ENCODE measurements at places on chromosomes 4 and X.

DNA sequence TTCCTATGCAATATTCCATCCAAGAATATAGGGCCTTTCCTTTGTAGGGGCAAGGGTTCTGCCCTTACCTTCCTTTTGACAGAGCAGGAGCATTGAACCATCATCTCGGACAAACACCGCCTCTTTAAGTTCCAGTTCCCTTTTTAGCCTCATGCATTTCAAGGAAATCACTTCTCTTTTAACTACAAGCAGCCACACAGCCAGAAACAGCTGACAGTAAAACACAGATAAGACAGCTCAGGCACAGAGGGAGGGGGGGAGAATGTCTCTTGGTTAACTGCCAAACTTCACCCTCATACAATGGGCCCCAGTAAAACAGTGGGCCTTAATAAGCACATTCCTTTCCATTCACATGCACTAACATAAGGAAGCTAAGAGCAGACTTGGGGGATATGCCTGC is 648.3 kb downstream of the GABRG1 start:
- DNase-seq = no peak

DNA sequence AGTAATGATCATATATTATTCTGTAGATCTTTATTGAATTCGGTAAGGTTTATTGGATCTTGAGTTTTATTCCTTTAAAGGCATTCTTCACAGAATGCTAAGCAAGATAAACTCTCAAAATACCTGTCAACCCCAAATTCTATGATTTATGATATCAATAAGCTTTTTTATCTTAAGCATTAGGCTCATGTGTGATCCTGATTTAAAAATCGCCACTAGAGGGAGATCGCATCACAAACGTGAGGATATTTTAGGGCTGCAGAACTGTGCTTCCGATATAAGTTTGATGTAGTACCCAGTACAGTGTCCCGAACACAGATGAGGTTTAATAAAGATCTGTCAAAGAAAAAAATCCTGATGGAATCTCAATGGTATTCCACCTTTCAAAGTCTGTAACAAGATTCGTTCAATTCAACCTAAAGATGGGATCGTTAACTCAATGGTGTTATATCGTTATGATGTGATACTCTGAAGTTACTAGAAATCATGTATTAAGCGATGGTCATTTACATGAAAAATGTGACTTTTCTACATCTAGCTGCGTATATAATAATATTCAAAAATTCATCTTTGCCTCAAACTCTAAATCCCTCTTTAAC is 169.0 kb downstream of the CORIN start:
- DNase-seq = peak; percentile 72

DNA sequence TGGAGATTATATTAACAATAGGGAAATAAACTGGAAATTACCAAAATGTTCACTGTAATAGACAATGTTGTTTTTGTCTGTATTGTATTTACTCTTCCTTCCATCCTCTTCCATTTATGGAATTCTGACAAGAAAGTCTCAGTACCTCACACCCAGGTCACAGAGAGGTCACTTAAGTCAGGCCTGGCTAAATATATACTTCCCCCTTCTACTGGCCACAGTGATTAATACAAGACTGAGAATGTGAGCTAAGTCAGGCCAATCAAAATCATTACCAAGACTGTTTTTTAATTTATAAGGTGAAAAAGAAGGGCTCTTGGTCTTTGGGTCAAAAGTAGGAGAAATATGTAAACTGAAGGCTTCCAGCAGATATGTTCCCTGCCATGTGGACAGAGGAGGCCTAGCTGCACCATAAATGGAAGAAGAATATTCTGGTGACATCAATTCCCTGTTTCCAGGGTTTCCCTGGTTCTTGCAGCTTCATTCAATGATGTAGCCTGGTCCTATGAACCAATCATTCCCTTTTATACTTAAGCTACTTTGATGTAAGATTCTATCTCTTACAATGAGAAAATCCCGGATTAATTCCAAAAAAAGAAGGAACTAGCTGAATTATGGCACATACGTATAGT is 64.3 kb downstream of the LRBA start:
- DNase-seq = peak; percentile 35

- DNase-seq = no peak
Measured at GRCh38 chr4:73676861-73677323, 56.7 kb upstream of the RASSF6 start.

DNA sequence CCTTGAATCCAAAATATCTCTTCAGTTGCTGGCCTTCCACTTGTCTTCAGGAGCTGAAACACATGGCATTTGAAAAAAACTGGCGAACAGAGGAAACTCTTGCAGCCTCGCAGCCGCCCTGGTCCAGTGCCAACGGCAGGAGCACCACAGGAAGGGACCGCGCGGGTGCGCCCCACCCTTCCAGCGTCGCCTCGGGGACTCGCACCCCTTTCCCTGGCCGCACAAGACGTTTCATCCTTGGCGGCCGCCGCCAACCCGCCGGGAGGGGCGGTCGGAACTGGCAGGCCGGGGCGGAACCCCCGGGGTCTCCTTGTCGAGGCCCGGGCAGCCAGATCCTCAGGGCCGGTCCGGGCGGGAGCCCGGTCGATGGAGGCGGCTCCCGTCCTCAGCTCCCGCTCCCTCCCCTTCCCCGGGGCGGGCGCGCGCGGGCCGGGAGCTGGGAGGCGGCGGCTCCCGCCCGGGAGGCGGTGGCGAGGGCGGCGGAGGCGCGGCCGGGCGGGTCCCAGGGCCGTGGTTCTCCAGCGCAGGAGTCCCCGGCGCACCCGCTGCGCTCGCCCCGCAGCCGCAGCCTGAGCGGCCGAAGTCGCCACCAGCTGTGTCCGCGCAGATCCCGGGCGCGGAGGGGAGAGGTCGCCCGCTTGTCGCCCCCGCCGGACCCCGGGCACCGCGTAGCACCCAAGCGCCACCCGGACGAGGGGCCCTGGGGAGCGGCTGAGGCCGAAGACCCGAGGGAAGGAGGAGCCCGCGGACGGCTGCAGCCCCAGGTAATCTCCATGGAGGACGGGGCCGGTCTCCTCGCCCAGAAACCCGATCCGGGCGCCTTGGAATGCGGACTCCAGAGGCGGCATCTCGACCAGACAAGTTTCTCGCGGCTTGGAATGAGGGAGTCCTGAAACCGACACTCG is 886 bp upstream of the NDST3 start:
- DNase-seq = no peak

- DNase-seq = no peak
Measured at GRCh38 chrX:8711401-8711800, 20.5 kb downstream of the ANOS1 start.

GRCh38 chr4:79645942-79646341 is 237.9 kb upstream of the GK2 start:
- no peak for DNase-seq

- no peak for DNase-seq
Measured at GRCh38 chr4:98565681-98566301, 92.6 kb downstream of the TSPAN5 start.

DNA sequence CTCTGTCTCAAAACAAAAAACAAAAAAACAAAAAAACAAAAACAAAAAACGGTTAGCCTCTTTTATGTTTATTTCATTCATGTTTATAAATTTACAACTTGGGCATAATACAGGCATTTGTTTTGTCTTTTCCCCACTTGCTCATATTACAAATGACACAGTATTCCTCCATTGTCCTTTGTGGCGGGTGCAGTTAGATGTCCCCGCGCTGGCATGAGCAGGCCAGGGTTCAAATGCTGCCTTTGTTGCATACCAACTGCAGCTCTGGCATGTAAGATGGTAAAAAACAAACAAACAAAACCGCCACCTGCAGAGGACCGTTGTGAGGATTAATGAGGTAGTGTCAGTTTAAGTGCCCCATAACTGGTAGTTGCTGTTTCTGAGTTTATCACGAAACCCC is 16.1 kb upstream of the HPF1 start:
- DNase-seq = no peak

GRCh38 chr4:162232349-162232748 is 68.5 kb upstream of the FSTL5 start:
- DNase-seq = no peak

GRCh38 chr4:33930497-33930896 is 2313.8 kb downstream of the ARAP2 start:
- DNase-seq = no peak

DNA sequence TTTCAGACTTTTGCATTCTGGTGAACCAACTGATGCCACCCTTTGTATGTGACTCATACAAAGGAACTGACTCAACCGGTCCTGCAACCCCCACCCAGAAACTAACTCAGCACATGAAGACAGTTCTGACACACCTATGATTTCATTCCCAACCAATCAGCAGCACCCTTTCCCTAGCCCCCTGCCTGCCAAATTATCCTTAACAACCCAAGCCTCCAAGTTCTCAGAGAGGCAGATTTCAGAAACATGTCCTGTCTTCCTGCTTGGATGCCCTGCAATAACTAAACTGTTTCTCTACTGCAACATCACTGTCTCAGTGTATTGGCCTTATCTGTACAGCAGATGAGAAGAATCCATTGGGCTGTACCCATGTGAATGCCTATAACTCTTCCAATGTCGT is 284.7 kb downstream of the CAMK2D start:
- DNase-seq = no peak

DNA sequence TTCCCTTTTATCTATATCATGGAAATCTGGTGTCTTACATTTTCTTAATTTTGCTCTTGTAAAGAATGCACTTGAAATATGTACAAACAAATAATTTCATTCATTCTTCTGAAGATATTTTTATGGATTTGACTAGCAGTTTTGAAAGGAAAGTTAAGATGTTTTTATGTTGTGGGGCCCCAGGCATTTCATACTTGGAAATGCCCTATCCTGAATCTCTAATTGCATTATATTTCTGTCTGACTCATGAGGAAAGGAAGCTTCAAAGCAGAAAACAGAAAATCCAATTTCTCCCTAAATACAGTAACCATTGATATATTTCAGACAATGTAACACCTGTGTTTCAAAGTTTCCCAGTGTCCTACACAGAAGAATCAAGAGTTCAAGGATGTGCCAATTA is 73.2 kb upstream of the NPNT start:
- DNase-seq = no peak

GRCh38 chr4:61342061-61342460 is 141.9 kb downstream of the ADGRL3 start:
- DNase-seq = no peak

- DNase-seq = no peak
Measured at GRCh38 chr4:164058776-164059445, 564.4 kb downstream of the TMA16 start.
